ENCODE measurements at places on chromosomes 5 and 9.
A peak's percentile ranks its signal among the peaks of the same experiment; 100 is the strongest.

DNA sequence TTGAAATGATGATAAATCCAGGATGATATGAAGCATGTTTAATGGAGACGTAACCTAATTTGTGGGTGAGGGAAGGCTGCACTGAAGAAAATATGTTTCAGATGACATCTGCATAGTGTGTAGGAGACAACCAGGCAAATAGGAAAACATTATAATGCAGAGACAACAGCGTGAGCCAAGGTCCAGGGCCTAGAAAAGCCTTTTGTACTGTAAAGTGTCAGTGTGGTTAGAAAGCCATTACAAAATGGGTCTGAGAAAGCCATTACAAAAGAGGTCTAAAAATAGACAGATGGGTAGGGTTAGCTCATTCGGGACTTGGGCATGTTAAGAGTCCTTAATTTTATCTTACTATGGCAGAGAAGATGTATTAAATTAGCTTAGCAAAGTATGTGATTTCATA lies 14.9 kb upstream of the GABRG2 start:
- DNase-seq, result no peak

DNA sequence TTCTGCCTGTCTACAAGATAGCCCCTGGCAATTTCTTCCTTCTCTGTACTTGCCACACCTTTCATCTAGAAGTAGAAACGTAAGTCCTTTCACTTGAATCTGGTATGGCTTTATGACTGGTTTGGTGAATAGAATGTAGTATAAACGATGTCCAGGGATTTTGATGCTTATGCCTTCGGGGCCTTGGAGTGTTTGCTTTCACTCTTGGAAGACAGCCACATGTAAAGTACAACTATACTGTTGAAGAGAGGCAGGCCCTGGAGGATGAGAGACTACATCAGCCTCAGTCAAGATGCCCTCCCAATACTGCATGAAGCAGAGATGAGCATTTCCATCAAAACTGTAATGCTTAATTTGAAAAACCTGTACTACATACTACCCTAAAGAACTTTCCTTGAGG lies 553.8 kb upstream of the C9orf72 start:
- no peak for DNase-seq

DNA sequence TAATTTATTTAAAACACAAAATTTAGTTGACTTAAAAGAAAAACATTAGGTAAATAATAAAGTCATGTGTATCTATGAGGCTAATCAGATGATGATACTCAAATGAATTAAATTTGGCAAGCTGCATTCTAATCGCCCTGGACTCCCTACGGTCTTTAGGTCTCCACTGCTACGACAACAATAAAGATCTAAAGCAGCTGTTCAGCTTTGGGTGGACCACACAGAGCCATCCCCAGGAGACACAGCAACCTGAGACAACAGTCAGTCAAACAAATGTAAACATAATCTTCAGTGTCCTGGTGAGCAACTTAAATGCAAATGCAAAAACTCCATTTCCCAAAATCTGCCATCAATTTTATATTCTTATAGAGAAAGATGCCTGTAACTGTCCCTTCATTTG lies 65.5 kb downstream of the MCTP1 start:
- DNase-seq, result no peak

DNA sequence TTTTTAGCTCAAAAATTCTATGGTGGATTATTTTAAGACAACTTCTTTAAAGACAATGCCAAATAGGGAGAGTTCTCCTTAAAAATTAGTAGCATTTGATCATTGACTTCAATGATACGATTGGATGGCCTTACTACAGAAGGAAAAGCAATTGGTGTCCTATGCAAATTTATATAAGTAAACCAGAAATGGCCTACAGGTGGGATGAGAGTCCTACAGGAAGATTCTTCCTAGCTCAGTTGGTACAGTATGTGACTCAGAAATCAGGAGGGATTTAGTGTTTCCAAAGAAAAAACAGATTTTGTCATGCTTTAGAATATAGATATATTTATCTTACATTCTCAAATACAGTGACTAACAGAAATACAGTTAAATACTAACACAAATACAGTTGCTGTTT lies 6.5 kb downstream of the ANKRA2 start:
- no peak for DNase-seq

- DNase-seq, result no peak
Observed at GRCh38 chr9:29798599-29798998, 2225.3 kb upstream of the C9orf72 start.

DNA sequence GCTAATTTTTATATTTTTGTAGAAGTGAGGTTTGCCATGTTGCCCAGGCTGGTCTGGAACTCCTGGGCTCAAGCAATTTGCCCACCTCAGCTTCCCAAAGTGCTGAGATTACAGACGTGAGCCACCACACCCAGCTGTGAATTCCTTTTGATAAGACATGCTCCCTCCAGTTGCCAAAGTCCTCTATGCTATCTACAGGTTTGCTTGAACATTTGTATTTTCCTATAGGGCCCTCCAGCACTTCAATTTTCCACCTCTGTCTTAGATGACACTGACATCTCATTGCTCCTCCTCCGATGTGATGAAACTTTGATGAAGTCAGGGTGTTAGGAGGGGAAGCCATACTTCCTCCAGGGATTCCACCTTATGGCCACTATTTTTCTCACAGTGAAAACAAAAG lies 25.2 kb upstream of the CTSV start:
- DNase-seq, result no peak

DNA sequence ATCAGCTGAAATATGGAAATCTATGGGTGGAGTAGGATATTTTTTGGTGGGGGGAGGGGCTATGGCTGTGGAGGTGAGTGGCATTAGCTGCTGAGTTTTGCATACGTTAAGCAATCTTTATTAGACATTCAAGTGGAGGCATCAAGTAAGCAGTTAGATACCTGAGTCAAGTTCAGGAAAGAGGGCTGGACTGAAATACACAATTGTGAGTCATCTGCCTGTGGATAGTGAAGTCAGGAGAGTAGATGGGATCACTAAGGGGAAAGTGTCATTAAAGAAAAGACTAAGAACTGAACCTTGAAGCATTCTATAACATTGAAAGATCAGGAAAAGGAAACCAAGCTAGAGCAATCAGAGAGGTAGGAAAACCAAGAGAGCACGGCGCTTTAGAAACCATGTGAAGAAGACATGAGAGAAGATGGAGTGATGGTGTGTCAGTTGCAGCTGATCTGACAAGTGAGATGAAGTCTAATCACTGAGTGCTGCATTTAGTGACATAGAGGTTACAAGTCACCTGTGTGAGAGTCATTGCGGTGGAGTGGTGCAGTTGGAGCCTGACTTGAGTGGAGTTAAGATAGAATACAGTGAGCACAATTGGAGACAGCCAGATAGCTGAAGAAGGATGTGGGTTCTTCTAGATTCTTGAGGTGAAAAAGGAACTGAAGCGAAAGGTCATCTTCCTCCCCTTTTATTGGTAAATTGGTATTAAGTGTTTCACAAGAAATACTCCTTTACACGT lies 88.7 kb downstream of the PIP5K1B start:
- DNase-seq, result no peak

- DNase-seq, result peak; percentile 73
Observed at GRCh38 chr5:149383399-149383798, 4.3 kb upstream of the IL17B start.

- DNase-seq, result no peak
Observed at GRCh38 chr5:107781451-107781850, 110.7 kb upstream of the EFNA5 start.

DNA sequence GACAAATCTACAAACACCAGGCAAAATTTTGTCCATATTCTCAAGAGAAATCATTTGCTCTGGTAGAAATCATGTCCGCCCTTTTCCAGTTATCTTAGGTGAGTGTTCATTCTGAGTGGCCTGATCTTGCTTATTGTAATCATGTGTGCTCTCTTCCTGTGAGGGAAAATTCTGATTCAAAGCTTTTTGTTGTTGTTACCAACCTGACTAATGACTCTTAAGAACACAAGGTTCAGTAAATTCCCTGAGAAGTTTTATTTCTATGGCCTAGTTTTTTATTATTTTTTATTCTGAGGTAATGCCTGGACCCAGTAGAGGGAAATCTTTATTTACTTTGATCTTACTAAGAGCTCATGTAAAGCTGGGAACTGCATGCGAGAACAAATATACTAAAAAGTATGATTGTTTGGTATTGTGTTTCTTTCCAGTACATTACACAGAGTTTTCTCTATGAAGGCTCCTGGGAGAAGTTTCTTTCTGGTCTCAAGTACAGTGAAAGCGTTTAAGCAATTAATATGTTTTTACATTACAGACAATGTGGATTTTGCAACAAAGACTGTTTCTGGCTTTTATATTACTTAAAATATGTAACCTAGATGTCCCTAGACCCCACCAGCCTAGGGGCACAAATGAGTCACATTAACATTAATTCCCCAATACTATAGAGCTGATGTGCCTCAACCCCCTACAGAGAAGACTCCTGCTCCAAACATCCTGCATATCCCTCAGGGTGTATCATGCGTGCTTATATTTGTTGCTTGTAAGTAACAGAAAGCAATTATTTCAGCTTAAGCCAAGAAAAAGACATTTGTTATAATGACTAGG lies 138.1 kb downstream of the TMEM167A start:
- DNase-seq, result no peak

- no peak for DNase-seq
Observed at GRCh38 chr5:17302604-17303003, 85.2 kb downstream of the BASP1 start.

DNA sequence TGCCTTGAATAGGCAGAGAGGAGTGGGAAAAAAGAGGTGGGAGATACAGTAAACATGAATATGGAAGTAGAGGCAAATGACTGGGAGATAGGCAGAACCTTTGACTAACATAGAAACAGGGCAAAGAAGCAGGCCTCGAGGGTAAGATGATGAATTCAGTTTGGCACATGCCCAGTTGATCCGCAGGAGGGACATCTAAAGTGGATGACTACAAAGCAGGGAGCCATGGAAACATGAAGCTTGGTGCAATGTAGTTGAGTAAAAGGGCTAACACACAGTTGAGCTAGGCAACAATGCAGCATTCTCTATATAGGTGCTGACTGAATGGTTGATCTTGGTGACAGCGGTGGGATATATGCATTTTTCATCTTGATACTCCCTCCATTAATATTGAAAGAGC lies 253.8 kb downstream of the DMRT2 start:
- DNase-seq, result no peak

DNA sequence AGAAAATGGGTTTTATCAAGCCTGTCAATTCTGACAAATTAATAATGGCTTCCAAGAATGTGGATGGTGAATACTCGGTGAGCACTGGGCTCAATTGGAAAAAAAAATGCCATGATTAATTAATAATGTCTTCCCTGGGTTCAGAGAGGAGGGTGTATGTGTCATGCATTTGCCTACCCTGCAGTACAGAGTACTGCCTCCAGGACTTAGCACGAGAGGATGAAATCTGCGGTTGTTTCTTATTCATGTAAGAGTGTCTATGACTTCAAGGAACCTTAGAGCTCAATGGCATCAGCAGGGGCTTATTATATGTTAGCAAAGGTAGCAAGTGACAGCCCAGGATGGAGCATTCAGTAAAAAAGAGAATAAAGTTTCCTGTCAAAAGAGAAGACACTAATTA lies 132.7 kb downstream of the GRIA1 start:
- no peak for DNase-seq

GRCh38 chr9:135075234-135076142 lies 12.0 kb upstream of the OLFM1 start:
- DNase-seq, result peak; percentile 73

- no peak for DNase-seq
Observed at GRCh38 chr5:560792-561166, 36.5 kb upstream of the SLC9A3 start.

- DNase-seq, result no peak
Observed at GRCh38 chr5:54234304-54234933, 76.0 kb downstream of the ARL15 start.

DNA sequence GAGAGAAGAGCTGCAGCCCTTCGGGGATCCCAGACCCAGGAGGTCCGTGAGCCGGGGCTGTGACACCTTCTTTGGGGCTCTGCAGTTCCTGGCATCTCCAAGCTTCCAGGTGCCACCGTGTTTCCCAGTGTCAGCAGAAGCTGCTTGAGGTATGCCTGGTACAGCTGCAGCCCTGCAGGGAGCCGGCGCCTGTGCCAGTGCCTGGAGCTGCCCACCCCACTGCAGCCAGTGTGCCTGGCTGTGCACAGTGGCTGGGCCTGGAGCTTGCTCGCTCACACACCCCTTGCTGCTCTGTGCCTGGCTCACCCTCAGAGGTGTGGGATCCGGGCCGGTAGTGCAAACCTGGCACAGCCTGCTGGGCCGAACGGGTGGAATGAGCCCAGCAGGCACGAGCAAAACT lies 65.5 kb downstream of the NACC2 start:
- no peak for DNase-seq

- peak; percentile 81 for DNase-seq
Observed at GRCh38 chr5:98769210-98769958, 4.1 kb upstream of the RGMB start.

DNA sequence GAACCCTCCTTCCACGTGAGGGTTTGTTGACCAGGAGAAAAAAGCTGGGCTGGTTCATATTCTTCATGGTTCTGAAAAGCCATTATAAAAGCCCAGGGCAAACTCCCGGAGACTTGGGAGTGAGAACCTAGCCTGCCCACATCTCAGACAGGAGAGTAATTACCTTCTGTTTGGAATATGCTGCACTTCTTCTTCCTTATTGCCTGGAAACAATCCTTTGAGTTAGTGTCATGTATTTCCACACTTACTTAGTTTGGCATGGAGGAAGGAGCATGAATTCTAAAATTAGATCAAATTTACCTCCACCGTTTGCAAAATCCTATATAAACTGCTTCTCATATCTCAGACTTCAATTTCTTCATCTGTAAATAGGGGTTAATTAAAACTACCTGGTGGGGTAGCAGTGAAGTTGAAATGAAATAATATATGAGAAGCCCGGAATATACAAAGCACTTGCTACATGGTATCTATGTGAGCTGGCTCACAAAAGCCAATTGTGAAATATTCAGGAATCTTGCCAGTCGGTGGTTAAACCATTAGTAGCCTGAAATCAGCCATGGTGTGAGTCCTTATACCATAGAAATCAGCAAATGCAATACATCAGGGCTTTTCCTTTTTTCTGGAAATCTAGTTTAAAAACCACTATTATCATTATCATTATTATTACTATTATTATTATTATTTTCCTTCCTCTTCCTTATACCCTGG lies 140.0 kb upstream of the RAD23B start:
- no peak for DNase-seq

- DNase-seq, result no peak
Observed at GRCh38 chr9:114313186-114313585, 9.7 kb upstream of the ORM1 start.
